ENCODE measurements at places on chromosomes 4 and X.

DNA sequence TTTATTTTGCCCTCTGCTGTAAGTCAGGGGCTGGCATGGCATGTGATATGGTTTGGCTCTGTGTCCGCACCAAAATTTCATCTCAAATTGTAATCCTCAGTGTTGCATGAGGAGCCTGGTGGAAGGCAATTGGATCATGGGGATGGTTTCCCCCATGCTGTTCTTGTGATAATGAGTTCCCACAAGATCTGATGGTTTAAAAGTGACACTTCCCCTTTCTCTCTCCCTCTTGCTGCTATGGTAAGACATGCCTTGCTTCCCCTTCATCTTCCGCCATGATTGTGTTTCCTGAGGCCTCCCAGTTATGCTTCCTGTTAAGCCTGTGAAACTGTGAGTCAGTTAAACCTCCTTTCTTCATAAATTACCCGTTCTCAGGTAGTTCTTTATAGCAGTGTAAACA lies 72.0 kb upstream of the MSX1 start:
- no peak for DNase-seq

GRCh38 chr4:87053176-87053658 lies 118.4 kb downstream of the AFF1 start:
- DNase-seq: no peak

- DNase-seq: no peak
Measured at GRCh38 chr4:148068065-148068911, 336.4 kb downstream of the ARHGAP10 start.

- no peak for DNase-seq
Measured at GRCh38 chr4:68717999-68718398, 47.5 kb upstream of the UGT2B15 start.

DNA sequence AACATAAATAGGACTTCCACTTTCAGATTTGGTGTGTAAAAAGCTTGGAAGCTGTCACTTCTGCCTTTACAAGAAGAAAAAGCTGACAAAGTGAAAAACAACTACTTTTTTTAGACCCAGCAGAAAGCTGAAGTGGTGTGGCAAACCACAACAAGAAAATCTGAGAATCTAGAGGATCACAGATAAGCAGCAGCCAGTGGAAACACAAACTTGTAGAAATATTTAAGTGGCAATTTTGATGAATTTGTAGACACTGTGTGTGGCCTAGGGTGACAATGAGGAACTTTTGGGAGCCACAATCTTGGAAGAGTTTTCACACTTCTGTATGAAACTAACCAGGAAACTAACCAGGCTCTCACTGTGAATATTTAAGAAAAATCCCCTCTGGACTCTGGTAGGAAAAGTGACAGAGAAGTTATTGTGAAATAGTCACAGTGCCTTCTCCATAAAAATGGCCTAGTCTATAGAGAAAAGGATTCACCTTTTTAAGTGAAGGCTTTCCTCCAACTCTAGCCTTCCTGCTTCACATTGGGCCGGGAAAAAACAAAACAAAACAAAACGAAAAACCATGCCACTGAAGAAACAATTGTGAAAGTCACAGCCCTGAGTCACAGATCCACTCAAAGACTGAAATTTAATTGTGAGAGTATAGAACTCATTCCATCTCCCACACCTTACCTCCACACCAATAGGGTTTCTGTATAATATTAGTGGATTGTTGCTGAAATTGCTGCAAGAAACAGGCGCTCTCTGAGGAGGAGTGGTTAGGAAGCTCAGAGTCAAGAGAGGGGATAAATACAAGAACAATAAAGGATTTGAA lies 26.7 kb upstream of the GUCY1A1 start:
- no peak for DNase-seq

DNA sequence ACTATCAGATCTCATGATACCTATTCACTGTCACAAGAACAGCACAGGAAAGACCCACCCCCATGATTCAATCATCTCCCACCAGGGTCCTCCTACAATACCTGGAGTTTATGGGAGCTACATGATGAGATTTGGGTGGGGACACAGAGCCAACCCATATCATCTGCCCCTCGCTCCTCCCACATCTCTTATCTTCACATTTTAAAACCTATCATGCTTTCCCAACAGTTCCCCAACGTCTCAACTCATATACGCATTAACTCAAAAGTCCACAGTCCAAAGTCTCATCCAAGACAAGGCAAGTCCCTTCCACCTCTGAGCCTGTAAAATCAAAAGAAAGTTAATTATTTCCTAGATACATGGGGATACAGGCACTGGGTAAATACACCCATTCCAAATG lies 1185.2 kb downstream of the PCDH7 start:
- no peak for DNase-seq

All from kidney capillary endothelial cell (primary cell).